C1 segment of cervical spinal cord (tissue), 14 donors: ENCODE measurements at places on chromosomes 3 and 15.

DNA sequence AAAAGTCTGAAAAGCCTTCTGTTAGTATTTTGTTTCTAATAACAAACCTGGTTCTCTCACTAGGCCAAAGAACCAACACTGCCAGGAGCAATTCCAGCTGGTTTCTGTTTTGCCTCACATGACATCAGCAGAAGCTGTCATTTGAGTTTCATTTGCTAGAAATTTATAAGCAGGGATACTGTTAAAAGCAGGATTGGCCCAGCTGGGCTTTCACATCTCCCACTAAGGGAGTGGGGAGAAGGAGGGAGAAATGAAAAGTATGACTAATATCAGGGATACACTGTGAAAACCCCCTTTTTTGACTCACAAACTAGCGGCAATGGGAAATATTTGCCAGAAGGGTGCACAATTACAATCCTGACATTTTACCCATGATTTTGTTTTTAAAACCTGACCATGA, 5.3 kb downstream of the CCDC80 start:
- no peak for DNase-seq

DNA sequence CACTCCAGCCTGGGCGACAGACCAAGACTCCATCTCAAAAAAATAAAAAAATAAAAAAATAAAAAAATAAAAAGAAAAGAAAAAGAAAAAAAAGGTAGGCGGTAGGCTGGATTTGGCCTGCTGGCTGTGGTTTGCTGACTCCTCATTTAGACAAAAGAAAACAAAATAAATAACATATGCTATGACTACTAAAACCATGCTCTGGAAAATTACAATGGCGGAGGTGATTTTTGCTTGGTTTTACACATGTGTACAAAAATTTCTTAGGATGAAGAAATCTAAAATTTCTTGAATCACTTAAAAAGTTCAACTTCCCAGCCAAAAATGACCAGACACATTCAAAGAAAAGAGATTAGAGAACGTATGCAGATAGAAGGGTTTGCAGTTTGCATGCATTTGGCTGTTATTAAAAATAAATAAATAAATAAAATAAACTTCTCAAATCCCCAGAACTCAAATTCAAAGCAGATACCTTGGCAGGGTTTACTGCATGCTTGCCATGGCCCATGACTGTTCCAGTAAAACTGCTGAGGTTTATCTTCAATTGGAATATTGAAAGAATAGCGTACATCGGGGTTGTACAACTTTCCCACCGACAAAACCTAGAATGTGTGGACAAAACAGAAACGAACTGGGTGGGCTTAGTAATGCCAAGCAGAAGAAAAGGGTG, 65.9 kb downstream of the ADAMTS9 start:
- DNase-seq, result no peak

GRCh38 chr3:153043729-153044328, 118.2 kb upstream of the RAP2B start:
- no peak for DNase-seq

GRCh38 chr3:99509224-99509623, 129.2 kb upstream of the COL8A1 start:
- DNase-seq, result no peak

GRCh38 chr3:135503760-135504686, 461.5 kb upstream of the PPP2R3A start:
- no peak for DNase-seq
